Fibroblast of skin of left quadriceps (primary cell): ENCODE measurements at places on chromosomes 3 and 15.

DNA sequence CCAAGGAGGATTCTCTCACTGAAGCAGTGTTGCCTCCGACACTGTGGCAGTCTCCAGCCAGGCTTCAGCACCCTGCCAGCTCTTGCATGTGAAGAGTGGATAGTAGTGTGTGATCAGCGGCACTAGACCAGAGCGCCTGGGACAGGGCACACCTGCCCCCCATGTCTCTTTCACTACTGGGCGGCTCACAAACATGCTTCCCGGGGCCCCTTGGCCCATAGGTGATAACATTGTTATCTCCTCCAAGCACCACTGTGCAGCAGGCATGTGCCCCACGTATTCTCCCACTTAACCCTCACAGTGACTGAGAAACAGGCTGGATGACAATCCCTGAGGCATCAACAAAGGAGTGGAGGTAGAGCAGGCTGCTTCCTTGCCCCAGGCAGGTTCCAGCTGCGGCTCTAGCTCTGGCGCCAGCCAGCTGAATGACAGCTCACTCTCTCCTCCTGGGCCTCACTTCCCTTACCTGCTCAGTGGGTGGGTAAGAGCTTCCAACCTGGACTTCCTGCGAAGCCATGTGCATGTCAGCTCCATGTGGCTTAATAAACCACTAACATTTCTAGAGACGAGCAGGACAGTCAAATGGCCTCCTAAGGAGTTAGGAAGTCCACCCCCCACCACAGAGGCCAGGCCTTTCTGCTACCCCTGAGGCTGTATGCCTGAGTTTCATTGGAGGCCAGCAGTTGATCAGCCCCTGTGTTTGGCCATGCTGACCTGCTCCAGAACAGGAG lies 37.8 kb downstream of the KLF13 start:
- no peak for DNase-seq

GRCh38 chr3:77746892-77747291 lies 707.0 kb downstream of the ROBO2 start:
- DNase-seq, result no peak

DNA sequence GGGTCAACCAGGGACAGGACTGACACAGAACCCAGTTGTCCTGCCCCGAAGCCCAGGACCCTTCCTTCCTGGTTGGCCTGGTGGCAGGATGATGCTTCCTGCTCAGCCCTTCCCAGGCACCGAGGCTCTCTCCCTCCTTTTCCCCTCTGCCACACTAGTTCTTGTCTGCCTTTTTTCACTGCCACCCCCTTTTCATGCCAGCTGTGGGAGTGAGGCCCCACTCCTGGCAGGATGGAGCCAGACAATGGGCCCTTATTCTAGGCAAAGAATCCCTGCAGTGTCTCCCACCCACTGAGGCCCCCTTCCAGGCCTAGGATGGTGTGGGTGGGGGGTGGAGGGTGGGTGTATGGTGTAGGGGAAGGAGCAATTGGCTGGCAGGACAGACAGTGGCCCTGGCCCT lies 1.1 kb upstream of the SCAMP5 start:
- DNase-seq, result no peak

GRCh38 chr3:24287755-24288450 lies 206.7 kb downstream of the THRB start:
- DNase-seq, result no peak

DNA sequence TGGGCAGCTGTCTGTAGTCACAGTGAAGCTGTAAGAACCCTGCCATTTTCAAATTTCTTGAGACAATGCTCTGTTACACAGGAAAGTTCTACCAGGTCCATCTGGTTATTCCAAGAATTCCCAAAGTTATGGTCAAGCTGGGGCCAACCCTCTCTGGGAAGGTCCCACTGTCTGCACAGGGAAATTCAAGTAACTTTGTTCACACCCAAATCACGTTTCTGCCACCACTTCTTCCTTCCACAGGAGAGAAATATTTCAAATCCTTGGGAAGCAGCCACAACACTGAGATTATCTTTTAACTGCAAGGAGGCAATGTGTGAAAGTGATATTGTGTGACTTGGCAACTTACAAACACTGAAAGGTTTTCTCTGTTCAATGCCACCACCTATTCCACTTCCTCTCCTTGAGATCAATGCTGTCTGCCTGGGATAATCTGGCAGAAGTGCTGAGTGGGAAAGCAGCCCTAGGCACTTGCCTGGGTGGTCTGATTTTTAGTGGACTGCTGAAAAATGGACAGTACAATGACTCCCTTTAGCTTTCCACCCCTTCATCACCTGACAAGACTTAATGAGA lies 5.6 kb downstream of the SCAMP2 start:
- DNase-seq, result no peak

- DNase-seq, result peak; percentile 52
Measured at GRCh38 chr3:112043621-112044201, 9.2 kb downstream of the TMPRSS7 start.

DNA sequence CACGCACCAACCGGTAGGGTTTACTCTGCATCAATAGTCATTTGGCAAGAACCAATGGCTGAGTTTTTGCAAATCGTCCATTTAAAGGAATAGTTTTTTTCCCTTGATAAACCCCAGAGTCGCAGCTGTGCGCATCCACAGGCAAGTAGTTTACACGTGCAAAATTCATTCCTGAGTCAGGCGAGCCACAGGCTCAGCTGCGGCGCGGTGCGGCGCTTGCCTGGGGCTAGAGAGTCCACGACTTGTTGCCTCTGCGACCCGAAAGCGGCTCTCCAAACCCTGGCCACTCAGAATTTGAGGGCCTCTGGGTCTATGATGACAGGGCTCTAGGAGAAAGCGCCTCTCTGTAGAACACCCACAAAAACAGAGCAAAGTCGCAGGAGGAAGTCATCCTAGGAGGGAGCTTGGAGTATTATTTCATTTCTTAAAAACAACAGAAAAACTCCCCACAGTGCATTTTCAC lies 36.7 kb downstream of the ZIC4 start:
- DNase-seq, result no peak
